ENCODE measurements at places on chromosomes 1 and 21.
A peak's percentile ranks its signal among the peaks of the same experiment; 100 is the strongest.

DNA sequence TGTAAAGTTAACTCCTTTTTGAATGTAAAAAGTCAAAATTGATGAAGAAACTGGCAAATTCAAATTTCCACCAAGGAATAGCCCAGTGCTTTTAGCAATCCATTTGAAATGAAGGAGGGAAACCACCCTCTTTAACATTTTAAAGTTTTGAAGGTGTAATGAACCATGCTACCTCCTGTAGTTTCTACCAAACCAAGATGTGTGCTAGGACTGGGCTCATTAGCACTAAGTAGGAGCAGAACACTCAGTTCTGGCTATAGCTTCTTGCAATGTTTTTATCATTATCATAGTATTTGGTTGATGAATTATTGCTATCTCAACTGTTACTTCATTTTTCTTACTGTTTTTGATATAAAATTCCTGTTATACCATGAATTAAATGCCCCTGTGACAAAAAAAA is 319.2 kb upstream of the ZRANB2 start:
- no peak for DNase-seq
- H3K4me3 ChIP-seq: no peak overlapping the region
- no peaks in the 10 kb centered on the region for H3K27me3 ChIP-seq
- 0 out of 2 replicates have a peak, but pooled peaks cover 5% of the 10 kb centered on the region for H3K4me1 ChIP-seq
- H3K27ac ChIP-seq: no peak overlapping the region

DNA sequence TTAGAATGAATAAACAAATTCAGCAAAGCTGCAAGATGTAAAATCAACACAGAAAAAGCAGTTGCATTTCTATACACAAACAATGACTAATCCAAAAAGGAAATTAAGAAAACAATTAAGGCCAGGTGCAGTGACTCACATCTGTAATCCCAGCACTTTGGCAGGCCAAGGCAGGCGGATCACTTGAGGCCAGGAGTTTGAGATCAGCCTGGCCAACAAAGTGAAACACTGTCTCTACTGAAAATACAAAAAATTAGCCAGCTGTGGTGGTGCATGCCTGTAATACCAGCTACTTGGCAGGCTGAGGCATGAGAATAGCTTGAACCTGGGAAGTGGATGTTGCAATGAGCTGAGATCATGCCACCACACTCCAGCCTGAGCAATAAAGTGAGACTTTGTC is 22.3 kb downstream of the THEM4 start:
- no peaks in the 10 kb centered on the region for H3K36me3 ChIP-seq
- no peaks in the 10 kb centered on the region for H3K27me3 ChIP-seq
- H3K27ac ChIP-seq: no peak overlapping the region
- no peak overlapping the region for H3K4me3 ChIP-seq
- no peaks in the 10 kb centered on the region for H3K4me1 ChIP-seq

DNA sequence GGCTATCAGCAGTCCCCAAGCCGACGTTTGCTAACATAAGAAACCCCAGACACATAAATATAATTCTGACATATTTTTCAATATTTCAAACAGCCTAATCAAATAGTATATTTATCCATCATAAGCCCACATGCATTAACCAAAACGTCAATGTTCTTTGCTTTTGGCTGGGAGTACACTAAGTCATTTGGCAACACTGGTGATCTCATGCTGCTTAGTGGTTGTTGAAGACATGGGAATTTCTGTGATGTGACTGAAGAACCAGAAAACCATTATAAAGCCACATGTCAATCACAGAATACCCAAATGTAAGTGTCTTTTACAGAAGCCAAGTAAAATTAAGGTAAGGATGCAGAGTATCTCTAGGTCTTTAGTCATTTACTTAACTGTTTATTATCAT is 57.6 kb downstream of the PLPPR5 start:
- H3K36me3 ChIP-seq: no peaks in the 10 kb centered on the region
- H3K27me3 ChIP-seq: no peaks in the 10 kb centered on the region
- H3K4me3 ChIP-seq: no peak overlapping the region
- no peaks in the 10 kb centered on the region for H3K4me1 ChIP-seq
- no peak for DNase-seq

- peaks cover 96% of the 10 kb centered on the region for H3K27me3 ChIP-seq
- no peaks in the 10 kb centered on the region for H3K4me1 ChIP-seq
- H3K4me3 ChIP-seq: no peak within 1 kb of the TSS
These were observed at the start of gene MEGF6 for GRCh38 chr1:3611170-3612019. Gene MEGF6 (minus strand): TSS chr1:3611508. CDS start chr1:3611268, 240 bp downstream.

GRCh38 chr21:30710499-30710898 is 8.1 kb downstream of the KRTAP21-3 start:
- no peak overlapping the region for H3K27ac ChIP-seq
- H3K27me3 ChIP-seq: no peaks in the 10 kb centered on the region
- no peaks in the 10 kb centered on the region for H3K36me3 ChIP-seq
- no peak for DNase-seq

DNA sequence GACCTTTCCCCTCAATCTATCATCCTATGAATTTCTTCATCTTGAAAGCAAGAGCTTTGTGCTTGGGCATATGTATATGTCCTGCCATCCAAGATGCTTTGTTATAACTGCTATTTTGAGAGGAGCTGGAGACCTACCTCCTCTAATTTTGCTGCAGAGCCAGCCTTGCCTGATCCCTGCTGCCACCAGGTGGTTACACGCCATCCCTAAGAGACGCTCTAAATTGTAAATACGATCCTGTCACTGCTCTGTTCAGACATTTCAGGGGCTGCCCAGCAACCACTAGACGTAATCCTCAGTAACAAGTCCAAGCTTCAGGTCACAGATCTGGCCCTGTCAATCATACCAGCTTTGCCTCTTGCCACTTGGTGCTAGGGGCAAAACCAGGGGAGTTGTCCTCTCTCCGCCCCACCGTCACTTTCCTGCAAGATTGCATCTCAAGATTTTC is 32.9 kb downstream of the GPA33 start:
- H3K4me1 ChIP-seq: peaks cover 6% of the 10 kb centered on the region
- peak; percentile 86 for DNase-seq
- H3K27me3 ChIP-seq: no peaks in the 10 kb centered on the region
- no peak overlapping the region for H3K4me3 ChIP-seq

- no peaks in the 10 kb centered on the region for H3K4me1 ChIP-seq
- H3K36me3 ChIP-seq: no peaks in the 10 kb centered on the region
- H3K27ac ChIP-seq: no peak overlapping the region
- no peak for DNase-seq
These were observed 17.5 kb upstream of the OTUD3 start for GRCh38 chr1:19864570-19865160.

DNA sequence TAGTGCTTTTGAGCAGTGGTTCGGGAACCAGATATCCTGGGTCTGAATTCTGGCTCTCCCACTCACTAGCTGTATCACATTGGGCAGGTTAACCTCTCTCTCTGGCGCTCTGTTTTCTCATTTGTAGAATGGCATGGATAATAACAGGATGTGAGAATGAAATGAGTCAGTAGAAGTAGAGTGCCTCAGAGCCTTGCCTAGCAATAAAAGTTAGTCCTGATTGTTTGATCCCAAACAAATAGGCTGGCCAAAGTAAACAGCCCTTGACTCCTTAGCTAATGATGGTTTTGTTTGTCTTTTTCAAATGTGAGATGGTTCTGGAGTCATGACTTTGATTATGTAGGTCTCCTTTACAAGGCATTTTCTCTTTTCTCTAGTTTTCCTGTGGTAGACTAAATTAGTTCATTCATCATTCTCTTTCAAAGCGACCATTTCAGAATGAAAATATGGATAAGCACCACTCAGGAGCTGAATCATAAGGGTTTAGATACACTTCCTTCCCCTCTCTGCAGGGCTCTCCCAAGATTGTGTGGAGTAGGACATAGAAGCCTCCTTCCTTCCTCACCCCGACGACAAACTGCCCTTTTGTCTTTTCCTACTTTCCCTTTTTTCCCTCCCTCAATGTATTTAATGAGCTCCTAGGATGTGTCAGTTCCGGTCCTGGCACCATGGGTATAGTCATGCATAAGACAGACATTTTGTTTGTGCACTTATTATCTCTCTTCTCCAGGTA is 23.1 kb downstream of the KIAA0040 start:
- no peak for DNase-seq
- H3K36me3 ChIP-seq: peaks cover 5% of the 10 kb centered on the region
- no peak overlapping the region for H3K27ac ChIP-seq
- peaks cover 6% of the 10 kb centered on the region for H3K4me1 ChIP-seq
- no peaks in the 10 kb centered on the region for H3K27me3 ChIP-seq

- no peak for DNase-seq
- no peaks in the 10 kb centered on the region for H3K27me3 ChIP-seq
These were observed at the start of gene GPA33 for GRCh38 chr1:167090314-167090942. Gene GPA33 (minus strand): TSS chr1:167090377. CDS start chr1:167090287, 90 bp downstream.

DNA sequence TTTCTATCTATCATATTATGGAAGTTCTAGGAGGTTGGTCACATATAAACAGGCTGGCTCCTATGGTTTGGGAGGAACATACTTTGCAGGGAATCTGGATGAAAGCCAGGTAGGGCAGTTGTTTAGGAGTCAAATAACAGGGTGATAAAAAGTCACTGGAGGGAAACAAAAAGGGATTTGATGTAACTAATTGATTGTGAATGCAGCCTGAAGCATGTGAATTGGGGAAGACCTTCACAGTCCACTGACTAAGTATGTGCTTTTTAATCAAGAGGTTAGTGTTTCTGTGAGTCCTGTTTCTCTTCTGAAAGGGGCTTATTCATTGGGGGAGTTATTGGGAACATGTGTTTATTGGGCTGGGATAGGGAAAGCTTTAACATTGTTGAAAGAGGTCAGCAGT is 41.3 kb downstream of the HMCN1 start:
- H3K4me3 ChIP-seq: no peak overlapping the region
- no peak overlapping the region for H3K27ac ChIP-seq
- H3K4me1 ChIP-seq: no peaks in the 10 kb centered on the region
- H3K36me3 ChIP-seq: no peaks in the 10 kb centered on the region
- DNase-seq: no peak
- no peaks in the 10 kb centered on the region for H3K27me3 ChIP-seq

DNA sequence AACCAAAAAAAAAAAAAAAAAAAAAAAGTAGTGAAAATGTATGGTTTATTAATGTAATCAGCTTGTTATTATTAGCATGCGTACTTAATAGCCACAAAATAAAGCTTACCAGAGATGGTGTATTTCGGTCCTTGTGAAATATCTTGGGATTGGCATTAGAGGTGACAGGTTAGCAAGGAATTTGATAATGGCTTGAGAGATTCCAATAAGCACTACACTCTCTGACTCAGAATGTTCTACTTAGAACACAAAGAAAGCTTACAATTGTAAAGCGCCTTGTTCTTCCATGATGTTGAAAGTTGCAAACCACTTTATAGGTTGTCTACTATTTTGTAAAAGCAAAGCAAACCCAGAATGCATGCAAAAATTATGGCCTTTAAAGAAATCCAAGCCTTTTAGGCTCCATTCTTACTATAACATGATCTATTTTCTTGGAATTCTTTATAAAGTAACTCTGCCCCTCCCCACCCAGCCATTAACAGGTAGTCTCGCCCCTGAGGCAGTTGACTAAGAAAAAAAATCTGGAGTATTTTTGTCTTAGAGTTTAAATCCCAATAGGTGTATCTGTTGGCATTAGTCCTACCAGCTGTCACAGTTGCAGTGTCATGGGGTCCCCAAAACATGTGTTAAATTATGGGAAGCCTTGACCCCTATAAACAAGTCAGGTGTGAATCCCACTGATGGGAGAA is 129.2 kb downstream of the DHRS3 start:
- no peak overlapping the region for H3K4me3 ChIP-seq
- no peaks in the 10 kb centered on the region for H3K4me1 ChIP-seq
- no peaks in the 10 kb centered on the region for H3K36me3 ChIP-seq
- no peaks in the 10 kb centered on the region for H3K27me3 ChIP-seq
- no peak overlapping the region for H3K27ac ChIP-seq

GRCh38 chr1:51963592-51964308 is 26.8 kb downstream of the RAB3B start:
- H3K36me3 ChIP-seq: no peaks in the 10 kb centered on the region
- peaks cover 58% of the 10 kb centered on the region for H3K4me1 ChIP-seq
- H3K27me3 ChIP-seq: no peaks in the 10 kb centered on the region
- DNase-seq: no peak

GRCh38 chr1:22935433-22935832 is 37.2 kb downstream of the LACTBL1 start:
- H3K4me1 ChIP-seq: no peaks in the 10 kb centered on the region
- peaks cover 81% of the 10 kb centered on the region for H3K27me3 ChIP-seq
- no peak for DNase-seq
- no peak overlapping the region for H3K27ac ChIP-seq
- no peaks in the 10 kb centered on the region for H3K36me3 ChIP-seq

DNA sequence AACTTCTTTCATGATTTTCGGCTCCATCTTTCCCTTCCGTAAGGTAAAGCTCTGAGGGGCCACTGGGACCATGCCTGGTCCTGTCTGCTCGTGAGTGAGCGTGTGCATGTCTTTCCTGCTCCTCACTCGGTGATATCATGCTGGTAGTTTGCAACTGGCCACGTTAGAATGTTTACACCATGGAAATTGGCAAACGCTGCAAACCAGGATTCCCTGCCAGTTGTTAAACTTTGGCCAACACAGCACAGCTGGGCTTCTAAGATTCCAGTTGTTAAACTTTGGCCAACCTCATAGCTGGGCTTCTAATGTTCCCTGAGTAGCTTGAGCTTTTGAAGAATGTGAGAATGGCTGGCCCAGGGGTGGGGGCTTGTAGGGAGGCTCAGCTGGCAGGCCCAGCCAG is 68.0 kb upstream of the ACTL8 start:
- H3K4me3 ChIP-seq: no peak overlapping the region
- no peaks in the 10 kb centered on the region for H3K36me3 ChIP-seq
- H3K27me3 ChIP-seq: peaks cover 89% of the 10 kb centered on the region
- DNase-seq: no peak

- no peak overlapping the region for H3K4me3 ChIP-seq
- H3K27ac ChIP-seq: no peak overlapping the region
- no peaks in the 10 kb centered on the region for H3K27me3 ChIP-seq
- DNase-seq: no peak
- peaks cover 8% of the 10 kb centered on the region for H3K4me1 ChIP-seq
These were observed 4.9 kb downstream of the RAB25 start for GRCh38 chr1:156065871-156066270.

- no peak overlapping the region for H3K4me3 ChIP-seq
- no peak for DNase-seq
These were observed 79.1 kb upstream of the CXADR start for GRCh38 chr21:17433730-17434129.

GRCh38 chr1:92326681-92327080 is 27.8 kb downstream of the RPAP2 start:
- H3K27ac ChIP-seq: no peak overlapping the region
- H3K4me1 ChIP-seq: peaks cover 6% of the 10 kb centered on the region
- no peak overlapping the region for H3K4me3 ChIP-seq

DNA sequence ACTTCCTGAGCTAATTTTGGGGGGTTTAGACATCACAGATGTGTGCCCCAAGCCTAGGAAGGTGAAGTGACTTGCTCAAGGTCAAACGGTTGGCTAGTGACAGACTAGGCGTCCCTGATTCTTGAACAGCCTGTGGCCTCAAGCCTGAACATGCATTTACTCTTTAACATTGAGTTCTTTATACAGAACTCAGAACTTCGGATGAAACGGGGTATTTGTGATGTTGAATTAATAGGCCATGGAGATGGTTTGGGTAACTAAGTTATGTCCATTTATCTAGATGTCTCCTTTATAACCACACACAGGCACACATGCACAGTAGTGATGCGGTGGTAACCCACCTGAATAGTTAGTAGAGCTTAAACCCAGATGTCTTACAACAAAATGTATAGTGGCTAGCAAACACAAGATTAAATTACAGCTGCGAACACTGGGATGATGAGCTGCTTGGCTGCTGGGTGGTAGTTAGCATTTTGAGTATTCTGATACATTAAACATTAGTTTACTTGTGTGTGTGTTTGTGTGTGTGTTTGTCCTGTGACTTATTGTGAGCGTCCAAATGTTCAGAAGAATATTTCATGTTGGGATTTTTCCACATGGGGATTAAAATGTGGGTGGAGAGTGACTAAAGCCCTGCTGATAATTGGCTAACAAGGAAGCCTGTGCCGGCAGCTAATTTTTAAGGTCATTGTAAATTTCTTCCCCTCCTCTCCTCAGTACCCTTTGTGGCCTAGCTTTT is 2.3 kb downstream of the ATP1A1 start:
- no peaks in the 10 kb centered on the region for H3K27me3 ChIP-seq
- no peak for DNase-seq
- H3K4me3 ChIP-seq: no peak overlapping the region
- no peak overlapping the region for H3K27ac ChIP-seq
- H3K4me1 ChIP-seq: peaks cover 11% of the 10 kb centered on the region
